CD4-positive, alpha-beta T cell treated with Interleukin-6 at 100 ng/mL for 8 hours (primary cell): ENCODE measurements at places on chromosomes 4 and X.

GRCh38 chrX:13732246-13733067 is 2.0 kb downstream of the TRAPPC2 start:
- DNase-seq: no peak

- no peak for DNase-seq
Measured at GRCh38 chr4:166143227-166143626, 270.2 kb downstream of the TLL1 start.

DNA sequence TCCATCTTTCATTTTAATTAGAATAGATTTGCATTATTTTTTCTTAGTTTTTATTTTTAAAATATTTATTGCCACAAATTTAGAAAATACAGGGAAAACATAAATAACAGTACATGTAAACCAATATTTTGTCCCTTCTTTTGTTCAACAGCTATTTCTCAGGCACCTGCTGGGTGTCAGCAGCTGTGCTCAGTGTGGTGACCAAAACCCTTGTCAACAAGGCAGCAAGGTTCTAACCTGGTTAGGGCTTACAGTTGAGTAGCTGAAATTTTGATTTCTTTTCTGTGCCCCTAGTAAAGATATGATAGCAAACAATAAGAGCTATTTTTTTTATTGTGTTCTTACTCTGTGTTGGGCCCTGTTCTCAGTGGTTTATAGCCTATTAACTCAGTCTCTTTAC is 128.1 kb downstream of the PTTG2 start:
- DNase-seq: no peak

DNA sequence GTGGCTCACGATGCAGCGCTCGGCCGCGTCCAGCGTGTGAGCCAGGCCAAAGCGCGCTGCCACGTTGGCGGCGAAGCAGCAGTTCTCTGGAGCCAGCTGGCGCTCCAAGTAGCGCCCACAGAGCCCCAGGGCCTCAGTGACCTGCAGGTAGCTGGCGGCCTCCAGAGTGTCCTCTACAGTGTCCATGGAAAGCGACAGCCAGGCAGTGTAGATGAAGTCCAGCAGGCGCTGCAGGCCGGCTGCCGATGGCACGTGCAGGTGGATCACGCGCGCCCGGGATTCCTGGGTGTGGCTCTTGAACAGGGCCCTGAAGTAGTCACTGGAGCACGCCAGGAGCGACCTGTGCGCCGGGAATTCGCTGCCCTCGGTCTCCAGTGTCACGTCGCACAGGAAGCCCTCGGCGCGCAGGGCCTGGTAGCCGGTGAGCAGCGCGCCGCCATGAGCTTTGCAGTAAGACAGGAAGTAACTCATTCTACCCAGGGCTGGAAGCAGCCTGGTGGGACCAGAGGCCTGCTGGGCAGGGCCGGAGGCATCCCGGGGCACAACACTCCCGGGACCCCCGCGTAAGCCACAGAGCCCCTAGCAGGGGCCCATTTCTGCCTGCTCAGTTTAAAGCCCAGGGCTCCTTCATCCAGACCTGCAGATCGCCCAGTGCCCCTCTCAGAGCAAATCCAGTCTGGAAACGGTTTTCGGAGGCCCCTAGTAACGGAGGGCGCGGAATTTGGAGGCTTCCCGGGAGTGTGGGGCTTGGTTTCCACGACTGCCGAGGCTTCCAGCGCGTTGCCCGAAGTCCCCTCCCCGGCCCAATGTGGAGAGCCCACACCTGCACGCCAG is 595 bp downstream of the KLHL34 start:
- DNase-seq: no peak

DNA sequence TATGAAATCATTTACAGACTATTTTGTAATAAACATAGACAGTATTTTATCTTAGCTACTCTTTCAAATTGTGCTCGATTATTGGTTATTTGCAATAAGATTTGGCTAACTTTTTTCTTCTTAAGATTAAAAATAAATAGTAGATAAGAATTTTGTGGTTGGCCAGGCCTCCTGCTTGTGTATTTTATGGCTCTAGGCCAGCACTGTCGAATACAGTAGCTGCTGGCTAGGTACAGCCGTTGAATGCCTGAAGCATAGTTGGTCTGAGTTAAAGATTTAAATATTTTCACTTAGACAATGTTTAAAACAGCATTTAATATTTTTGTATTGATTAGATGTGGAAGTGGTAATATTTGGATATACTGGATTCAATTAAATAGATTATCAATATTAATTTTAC is 481.0 kb downstream of the SPRY1 start:
- no peak for DNase-seq

GRCh38 chrX:71225676-71226075 is 2.7 kb downstream of the GJB1 start:
- no peak for DNase-seq

DNA sequence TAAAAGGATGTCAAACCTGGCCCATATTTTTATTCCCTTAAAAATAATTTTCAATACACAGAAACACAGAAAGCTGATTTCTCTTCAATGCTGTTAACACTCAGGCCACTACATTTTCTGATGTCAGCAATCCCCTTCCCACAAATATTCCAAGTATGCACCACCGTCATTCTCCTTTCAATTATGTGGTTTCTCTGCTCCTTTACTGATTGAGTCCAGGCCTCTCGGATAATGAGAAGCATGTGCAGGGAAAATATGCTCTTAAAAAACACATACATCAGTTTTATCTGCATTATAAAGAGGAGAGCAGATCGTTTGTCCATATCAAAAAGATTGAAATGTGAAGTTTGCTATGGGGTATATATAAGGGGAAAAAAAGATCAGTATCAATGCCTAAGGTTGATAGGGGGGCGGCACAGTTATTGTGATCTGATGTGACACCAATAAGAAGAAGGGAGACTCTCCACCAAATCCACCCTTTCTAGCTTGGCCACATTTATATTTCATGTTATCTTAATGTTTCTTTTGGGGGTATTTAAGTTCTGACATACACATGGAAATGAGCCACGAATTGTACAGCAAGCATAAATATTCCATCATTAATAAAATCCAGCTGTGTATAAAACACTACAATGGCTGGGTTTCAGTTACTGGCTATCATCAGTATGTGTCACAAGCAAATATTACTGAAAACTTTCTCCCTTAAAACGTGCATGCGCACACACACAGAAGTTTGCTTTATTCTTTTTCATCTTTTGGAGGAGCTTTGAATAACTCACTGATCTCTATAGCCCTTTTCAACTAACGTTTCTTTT is 6.4 kb downstream of the AMOT start:
- no peak for DNase-seq

- no peak for DNase-seq
Measured at GRCh38 chrX:41118156-41118555, 32.9 kb downstream of the USP9X start.

- DNase-seq: no peak
Measured at GRCh38 chr4:7365462-7366179, 69.1 kb downstream of the PSAPL1 start.

GRCh38 chrX:105136786-105137185 is 83.7 kb downstream of the TEX13A start:
- DNase-seq: no peak

GRCh38 chrX:48467281-48467761 is 2.7 kb downstream of the SLC38A5 start:
- DNase-seq: no peak
